ENCODE measurements at places on chromosomes 2 and 18.

DNA sequence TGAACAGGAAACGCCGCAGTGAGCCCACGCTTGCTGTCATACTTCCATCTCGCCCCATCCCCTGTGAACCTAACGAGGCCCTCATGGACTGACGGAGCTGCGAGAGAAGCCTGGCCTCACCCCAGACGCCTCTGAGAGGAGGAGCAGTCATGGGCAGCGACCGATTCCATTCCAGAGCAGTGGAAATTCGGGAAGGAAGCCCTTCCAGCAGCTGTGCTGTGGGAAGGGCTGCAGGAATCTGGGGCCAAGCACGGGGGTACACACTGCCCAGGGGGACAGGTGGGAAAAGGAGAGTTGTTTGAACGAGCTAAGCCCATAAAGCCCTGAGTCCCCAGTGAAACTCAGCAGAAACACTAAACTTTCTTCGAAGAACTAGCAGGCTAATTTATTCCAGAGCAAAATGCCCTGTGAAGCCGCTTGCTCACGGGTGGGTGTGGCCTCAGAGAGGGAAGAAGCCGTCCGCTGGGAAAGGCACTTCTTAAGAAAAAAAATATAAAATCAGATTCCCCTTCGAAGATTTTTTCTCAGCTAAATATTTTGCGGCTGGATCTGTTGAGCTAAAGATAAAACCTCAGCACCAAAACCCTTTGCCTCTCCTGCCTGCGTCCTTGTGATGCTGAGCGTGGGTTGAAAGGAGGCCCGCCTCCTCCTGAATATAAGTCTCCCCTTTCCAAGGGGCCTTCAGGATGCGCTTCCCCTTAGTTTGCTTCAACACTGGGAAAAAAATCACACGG is 38.2 kb downstream of the ANKMY1 start:
- DNase-seq: no peak

GRCh38 chr18:77487951-77488740 is 238.5 kb downstream of the GALR1 start:
- DNase-seq: no peak

- no peak for DNase-seq
Observed at GRCh38 chr18:69974365-69974764, 26.7 kb upstream of the CD226 start.

DNA sequence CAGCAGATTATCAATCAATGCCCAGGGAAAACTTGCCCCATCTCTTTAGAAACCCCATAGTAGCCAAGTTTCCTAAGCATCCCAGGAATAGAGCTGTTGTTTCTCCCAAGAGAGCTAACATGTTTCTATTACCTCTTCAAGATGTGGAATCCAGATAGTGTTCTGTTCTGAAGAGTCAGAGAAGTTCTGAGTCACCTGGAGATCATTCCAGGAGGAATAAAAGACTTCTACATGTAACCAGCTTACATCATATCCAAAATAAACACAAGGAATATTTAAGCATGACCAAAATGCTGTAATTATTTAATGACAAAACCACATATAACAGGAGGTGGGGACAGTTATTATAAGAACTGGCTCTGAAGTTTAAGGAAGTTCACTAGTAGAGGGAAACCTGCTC is 51.0 kb upstream of the GORASP2 start:
- no peak for DNase-seq

DNA sequence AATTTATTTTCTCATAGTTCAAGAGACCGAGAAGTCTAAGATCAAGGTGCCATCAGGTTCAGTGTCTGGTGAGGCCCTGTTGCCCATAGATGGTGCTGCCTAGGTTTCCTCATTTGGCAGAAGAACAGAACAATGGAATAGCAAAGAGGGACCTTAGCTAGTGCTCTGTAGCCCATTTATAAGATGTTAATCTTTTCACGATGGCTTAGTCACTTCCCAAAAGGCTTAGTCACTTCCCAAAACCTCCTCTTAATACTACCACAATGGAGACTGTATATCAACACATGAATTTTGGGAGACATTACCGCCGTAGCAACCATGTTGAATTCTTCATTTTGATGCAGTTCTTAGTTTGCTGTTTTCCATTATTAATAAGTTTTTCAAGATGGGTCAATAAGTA is 246.3 kb upstream of the NRP2 start:
- no peak for DNase-seq

DNA sequence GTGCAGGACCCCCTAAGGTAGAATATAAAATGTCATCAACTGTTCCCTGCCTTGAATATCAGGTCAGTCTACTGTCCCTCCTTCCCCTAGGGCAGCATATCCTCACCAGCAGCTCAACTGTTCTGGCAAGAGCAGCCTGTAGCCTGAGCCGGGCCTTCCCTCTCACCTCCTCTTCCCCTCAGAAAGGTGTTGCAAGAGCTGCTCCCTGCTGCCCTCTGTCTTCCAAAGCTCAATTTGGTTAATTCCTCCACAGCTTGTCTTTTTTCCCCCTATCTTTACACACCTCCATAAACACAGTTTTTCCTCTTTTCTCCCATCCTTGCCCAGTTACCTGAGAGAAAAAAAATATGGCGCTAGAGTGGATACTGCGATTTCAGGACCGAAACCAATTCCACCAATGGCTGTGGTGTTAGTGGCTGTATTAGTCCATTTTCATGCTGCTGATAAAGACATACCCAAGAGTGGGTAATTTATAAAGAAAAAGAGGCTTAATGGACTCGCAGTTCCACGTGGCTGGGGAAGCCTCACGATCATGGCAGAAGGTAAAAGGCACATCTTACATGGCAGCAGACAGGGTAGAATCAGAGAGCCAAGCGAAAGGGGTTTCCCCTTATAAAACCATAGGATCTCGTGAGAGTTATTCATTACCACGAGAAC is 184.7 kb downstream of the MREG start:
- no peak for DNase-seq

- no peak for DNase-seq
Observed at GRCh38 chr2:170077830-170078569, 99.9 kb upstream of the MYO3B start.

DNA sequence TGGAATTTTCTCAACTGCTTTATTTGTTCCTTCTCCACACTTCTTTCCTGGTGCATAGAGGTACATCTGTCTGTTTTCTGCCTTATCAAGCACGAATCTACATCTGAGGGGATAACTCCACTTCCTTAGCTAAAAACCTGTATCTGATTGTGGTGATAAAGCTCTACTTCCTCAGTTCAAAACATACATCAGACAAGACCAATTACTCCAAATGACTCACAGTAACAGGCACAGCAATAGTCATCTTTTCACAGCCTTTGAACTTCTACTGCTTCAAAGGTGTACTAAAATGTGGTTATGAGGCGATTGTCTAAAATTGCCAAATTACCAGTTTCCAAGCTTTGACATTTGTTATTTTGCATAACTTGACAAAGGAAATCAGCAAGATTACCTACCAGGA is 803.6 kb upstream of the ZEB2 start:
- DNase-seq: no peak

- DNase-seq: no peak
Observed at GRCh38 chr2:235745597-235745996, 251.8 kb downstream of the AGAP1 start.

GRCh38 chr2:203815541-203815898 is 52.1 kb upstream of the CTLA4 start:
- DNase-seq: no peak

GRCh38 chr2:70641263-70641784 is 87.7 kb upstream of the TGFA start:
- DNase-seq: no peak

GRCh38 chr2:148876202-148876594 is 1.2 kb downstream of the KIF5C start:
- DNase-seq: no peak

DNA sequence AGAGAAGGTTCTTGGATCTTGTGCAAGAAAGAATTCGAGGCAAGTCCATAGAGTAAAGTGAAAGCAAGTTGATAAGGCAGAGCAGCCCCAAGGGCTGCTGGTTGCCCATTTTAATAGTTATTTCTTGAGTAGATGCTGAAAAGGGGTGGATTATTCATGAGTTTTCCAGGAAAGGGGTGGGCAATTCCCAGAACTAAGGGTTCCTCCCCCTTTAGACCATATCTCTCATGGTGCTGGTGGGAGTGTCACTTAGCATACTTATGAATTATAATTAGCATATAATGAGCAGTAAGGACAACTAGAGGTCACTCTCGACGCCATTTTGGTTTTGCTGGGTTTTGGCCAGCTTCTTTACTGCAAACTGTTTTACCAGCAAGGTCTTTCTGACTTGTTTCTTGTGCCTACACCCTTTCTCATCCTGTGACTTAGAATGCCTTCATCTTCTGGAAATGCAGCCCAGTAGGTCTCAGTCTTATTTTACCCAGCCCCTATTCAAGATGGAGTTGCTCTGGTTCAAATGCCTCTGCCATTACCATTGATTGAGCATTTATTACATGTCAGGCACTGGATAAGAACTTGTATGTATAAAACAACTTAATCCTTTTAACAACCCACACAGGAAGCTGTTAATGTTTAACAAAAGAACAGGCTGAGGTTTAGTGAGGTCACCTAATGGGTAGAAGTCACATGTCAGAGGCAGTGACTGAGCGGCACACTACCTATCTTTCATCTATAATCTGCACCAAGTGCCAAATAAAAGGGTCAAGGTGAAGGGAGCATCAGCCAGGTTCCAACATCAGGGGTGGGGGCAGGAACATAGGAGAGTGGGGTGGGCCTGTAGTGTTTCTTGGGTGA is 250.9 kb downstream of the ICOS start:
- no peak for DNase-seq

DNA sequence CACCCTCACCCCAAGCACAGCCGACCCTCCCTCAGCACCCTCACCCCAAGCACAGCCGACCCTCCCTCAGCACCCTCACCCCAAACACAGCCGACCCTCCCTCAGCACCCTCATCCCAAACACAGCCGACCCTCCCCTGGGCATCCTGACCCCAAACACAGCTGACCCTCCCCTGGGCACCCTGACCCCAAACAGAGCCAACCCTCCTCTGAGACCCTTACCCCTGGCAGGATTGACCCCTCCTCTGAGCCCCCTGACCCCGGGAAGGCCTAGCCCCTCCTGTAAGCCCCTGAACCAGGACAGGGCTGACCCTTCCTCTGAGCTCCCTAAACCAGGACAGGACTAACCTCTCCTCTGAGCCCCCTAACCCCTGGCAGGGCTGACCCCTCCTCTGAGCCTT is 84.4 kb upstream of the RAB6C start:
- no peak for DNase-seq

GRCh38 chr2:216183462-216183861 is 74.3 kb downstream of the XRCC5 start:
- no peak for DNase-seq

DNA sequence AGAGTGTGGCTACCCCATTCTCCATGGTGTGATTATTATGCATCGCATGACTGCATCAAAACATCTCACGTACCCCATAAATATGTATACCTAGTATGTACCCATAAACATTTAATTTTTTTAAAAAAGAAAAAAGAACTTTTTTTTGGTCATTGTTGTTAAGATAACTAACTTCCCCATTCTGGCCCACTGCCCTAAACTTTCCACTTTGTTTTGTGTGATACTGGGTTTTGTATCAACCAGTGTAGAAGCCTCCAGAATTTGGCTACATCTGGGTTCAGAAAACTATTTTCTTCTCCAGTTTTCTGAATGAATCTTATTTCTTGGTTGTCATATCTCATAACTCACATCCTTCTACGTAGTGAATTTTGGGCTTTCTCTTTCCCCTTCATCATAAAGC is 62.3 kb upstream of the NABP1 start:
- no peak for DNase-seq

GRCh38 chr18:9711361-9712129 is 3.4 kb downstream of the RAB31 start:
- no peak for DNase-seq

GRCh38 chr2:169732075-169732474 is 1.6 kb upstream of the KLHL23 start:
- DNase-seq: no peak

DNA sequence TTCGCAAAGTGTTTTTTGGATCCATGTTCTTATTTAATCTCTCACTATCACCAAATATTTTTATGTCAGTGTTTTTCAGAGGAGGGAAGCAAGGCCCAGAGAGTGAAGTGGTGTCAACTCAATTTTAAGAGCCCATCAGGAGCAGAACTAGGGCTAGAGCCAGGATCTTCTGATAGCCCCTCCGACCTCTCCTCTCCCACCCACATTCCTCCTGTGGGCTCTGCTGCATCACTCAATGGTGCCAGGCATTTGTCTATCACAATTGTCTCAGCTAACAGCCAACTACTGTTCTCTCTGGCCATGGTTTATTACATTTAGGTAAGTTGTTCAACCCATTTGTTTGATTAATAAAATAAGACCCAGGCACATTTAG is 68.6 kb downstream of the MAPK4 start:
- DNase-seq: no peak

- no peak for DNase-seq
Observed at GRCh38 chr2:107174171-107174570, 288.2 kb upstream of the ST6GAL2 start.

GRCh38 chr18:50465211-50466153 is 90.6 kb downstream of the SKA1 start:
- DNase-seq: no peak

DNA sequence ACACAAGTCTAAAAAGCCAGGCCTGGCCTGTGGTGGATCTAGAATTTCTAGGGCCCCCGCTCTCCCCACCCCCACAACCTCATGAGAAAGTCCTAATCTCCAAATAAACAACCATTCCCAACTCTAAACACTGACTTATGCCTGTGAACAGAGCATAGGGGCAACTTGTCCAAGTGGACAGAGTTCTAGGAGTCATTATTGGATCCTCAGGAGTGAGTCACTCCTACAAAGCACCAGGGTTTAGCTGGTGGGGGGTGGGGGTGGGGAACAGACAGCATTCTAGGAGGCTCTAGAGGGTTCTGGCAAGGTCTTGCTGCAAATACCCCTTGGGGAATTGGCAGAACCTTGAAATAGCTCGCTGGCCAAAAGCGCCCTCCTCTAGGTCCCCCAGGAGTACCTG is 83.3 kb downstream of the ZCCHC2 start:
- no peak for DNase-seq

DNA sequence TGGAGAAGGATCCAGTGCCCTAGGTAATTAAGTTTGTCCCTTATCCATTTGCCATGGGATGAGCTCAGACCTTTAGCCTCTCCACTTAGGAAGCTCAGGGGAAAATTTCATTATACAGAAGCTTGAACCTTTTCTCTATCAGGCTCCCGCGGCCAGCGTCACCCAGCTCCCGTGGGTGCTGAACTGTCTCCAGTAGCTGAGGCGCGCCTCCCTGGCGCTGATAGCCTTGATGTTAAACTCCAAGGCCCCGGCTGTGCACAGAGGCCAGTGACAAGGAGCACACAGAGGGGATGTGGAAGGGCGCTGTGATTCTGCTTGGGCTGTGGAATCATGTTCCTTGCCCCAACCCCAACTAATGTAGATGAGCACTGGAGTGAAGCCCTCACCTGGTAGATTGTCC is 50.8 kb downstream of the NRP2 start:
- DNase-seq: no peak

DNA sequence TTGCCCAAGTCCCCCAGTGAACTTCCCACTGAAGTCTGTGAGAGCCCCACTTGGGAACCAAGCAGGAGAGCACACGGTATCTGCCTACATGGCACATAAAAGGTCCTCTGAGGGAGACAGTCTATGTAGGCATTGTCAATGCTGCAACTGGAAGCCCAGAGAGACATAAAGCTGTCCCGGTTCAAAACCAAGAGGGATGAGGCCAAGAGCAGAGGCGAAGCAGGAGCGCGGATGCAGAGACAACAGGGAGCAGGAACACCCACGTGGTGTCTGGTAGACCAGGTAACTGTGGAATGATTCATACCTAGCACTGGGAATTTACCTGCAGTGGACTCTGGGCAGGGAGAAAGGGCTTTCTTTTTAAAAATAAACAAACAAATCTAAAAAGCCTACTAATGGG is 233.1 kb upstream of the SOX11 start:
- DNase-seq: no peak

All from stimulated activated CD4-positive, alpha-beta T cell treated with anti-CD3 and anti-CD28 coated beads, Interleukin-1b, Interleukin-23, amount 100 ng/mL, for 4 hours (primary cell).